ENCODE measurements at places on chromosomes 16 and 17. TPM values are rescaled to one million over a fixed set of nuclear protein-coding genes. Genes with fewer than 3 reads are reported as not detected.

DNA sequence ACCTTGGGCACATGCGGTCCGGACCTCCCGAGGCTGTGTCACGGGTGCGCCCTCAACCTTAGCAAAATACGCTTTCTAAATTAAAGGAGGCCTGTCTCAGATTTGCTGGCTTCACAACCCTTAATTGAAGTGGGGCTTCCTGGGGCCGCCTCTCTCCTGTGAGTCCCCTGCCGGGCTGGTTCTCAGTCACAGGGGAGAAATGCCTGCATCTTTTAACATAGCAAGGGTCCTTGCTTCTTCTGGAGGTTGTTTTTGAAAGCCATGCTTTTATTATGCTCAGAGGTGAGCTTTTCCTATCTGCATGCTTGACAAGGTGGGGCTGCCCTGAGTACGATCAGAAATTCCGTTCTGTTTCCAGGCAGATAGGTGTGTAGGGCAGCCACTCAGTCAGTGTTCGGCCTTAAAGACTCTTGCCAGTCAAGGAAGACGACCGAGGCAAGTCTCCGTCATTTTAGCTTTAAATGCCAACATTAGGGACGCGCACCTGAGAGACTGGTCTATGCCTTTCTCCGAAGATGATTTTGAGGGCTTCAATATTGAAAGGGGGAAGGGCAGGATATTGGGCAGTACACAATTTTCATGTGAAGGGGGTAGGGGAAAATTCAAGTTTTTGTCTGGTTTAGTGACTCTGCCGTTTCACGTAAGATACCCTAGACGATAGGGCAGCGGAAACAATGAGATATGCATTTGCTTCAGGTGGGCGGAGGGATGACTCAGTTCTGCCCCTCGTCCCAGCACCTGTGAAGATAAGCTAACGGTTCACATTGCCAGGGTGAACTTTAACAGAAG, 5.5 kb upstream of the SLC7A5 start:
- DNase-seq = no peak

Gene KRT31
- polyA plus RNA-seq = not detected

GRCh38 chr17:17528696-17529652, 32.8 kb upstream of the RASD1 start:
- no peak for DNase-seq

DNA sequence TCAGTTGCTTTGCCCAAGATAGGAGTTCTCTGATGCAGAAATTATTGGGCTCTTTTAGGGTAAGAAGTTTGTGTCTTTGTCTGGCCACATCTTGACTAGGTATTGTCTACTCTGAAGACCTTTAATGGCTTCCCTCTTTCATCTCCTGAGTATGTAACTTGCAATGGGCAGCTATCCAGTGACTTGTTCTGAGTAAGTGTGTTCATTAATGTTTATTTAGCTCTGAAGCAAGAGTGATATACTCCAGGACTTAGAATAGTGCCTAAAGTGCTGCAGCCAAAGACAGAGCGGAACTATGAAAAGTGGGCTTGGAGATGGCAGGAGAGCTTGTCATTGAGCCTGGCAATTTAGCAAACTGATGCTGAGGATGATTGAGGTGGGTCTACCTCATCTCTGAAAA, 8.8 kb upstream of the TANGO6 start:
- no peak for DNase-seq

Gene CSF3
- 0.15 TPM for polyA plus RNA-seq

Data from GM12878 (cell line).